Caudate nucleus (tissue), 63 donors: ENCODE measurements at places on chromosomes 12 and 14.

DNA sequence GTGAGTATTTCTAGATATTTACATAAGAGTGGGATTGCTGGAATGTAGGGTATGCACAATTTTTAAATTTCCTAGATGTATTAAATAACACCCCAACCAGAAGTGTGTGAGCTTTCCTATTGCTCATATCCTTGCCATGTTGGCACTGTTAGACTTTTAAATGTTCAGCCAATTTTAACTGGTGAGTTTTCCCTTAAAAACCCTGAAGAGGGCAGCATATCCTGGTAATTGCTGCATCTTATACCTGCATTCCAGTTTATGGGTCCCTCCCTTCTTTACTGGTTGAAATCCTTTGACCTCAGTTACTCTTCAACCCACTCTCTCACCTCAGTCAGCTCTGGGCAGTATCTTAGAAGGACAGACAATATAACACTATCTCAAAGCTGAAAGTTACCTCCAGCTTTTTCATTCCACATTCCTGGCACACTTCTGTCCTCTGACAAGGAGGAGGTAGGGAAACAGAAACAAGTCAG is 270.6 kb downstream of the PAWR start:
- no peak for DNase-seq

GRCh38 chr12:103169-103981 is 36.8 kb downstream of the IQSEC3 start:
- DNase-seq = no peak

GRCh38 chr14:42428996-42429395 is 822.3 kb downstream of the LRFN5 start:
- DNase-seq = no peak

DNA sequence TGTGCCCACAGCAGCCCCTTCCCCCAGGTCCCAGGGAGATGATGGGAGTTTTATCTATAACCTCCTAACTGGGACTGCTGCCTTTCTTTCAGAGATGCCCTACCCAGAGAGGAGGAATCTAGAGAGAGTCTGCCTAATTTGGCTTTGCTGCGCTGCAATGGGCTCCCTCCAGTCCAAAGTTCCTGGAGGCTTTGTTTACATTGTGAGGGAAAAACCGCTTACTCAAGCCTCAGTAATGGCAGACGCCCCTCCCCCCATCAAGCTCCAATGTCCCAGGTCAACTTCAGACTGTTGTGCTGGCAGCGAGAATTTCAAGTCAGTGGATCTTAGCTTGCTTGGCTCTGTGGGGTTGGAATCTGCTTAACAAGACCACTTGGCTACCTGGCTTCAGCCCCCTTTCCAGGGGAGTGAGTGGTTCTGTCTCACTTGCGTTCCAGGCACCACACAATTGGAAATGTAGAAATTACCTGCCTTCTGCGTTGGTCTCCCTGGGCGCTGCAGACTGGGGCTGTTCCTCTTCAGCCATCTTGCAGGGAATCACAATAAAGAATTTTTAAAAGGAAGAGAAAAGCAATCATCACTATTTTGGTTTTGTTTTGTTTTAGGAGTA is 262.5 kb downstream of the FOXG1 start:
- DNase-seq = no peak
